ENCODE measurements at places on chromosomes 2 and 18.

DNA sequence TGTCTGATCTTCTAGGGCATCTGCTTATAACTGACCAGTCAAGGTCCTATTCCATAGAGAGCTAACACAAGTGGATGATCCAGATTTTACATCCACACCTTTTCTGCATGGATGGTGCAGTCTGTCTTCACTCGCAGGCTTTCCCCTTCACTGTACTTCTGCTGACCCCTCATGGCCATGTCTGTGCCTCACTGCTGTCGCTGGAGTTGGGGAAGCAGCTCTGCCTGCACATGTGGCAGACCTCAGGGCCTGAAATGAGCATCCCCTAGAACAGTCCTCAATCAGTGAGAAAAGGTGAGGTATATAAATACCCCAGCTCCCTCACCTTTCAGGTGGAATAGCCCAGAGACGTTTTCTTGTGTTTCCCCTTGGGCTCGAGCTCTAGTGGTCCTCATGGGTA lies 233.8 kb downstream of the ANKRD36B start:
- no peak for DNase-seq

GRCh38 chr2:9653485-9654271 lies 22.9 kb upstream of the YWHAQ start:
- DNase-seq, result no peak

- no peak for DNase-seq
These were observed 78.4 kb downstream of the SETBP1 start for GRCh38 chr18:44758861-44759631.

DNA sequence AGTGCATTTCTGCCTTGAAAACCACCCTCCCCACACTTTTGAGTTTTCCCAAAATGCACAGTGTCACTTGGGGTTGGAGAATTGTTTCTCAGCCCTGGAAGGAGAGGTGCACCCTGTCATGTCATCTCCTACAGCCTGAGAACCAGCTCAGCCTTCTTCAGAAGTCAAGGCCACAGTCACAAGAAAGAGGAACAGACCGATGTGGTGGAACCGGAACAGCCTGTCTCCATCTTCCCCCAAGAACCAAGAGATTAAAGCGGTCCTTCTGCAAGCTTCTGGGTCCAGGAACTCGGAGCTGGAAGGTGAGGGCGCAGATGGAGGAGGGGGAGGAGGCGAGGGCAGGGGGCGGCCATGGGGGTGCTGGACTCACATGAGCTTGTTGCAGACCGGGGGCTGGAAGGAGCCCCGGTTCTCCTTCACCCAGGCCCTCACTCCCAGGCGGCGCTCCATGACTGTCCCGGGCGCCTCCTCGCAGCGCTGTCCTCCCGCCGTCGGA lies 248 bp downstream of the HAAO start:
- DNase-seq, result peak; percentile 36

- no peak for DNase-seq
These were observed 676.0 kb downstream of the NRXN1 start for GRCh38 chr2:50355891-50356290.

DNA sequence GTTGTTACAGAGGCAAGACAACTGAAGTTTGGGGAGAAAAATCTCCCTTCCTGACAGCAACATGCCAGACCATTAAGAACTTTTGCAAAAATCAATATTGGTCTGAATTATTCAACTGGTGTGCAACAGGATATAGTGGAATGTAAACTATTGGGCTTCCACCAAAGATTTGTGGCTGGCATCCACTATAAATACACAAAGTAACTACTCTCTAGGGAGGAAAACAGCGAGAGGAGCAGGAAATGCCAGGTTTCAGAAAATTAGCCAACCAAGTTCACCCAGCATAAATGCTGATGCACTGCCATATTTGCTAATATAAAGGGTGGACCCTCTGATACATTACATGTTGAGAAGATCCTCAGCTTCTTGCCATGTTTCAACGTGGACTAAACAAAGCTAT lies 267.6 kb upstream of the LYPD1 start:
- no peak for DNase-seq

DNA sequence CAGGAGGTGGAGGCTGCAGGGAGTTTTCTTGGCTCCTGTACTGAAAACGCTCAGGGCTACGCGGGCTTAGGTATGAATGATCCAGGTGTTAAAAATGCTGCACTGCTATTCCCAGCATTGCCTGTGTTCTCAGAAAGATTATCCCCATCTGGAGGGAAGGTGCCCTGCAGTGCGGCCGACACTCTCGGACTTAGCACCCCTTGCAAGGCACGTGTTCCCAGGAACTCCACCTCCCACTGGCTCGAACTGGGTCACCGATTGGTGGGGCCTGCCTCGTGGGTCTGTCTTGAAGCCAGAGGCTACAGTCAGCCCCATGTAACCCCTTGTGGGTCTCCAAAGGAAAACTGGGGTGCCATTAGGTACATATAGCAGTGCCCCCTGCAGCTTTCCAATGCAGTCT lies 25.7 kb downstream of the ANO7 start:
- DNase-seq, result no peak

DNA sequence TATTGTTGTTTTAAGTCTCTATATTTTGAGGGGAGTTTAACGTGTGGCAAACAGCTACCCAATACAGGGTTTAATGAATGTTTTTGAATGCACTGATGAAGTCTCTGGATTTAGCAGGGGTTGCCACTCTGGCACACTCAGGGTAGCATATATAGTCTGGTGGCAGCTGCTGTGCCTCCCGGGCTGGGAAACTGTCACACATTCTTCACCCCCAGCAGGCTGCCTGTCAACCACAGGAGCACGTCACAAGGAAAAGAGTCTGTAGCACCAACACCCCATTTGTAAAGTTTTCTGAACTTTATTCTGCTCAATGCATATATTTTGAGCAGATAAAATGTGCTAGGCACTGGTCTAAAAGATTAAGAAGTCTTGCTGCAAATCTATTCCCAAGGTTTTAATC lies 39.3 kb downstream of the NGEF start:
- no peak for DNase-seq

- DNase-seq, result peak; percentile 28
These were observed 137.0 kb downstream of the BCL11A start for GRCh38 chr2:60416221-60417008.

GRCh38 chr2:161422816-161423403 lies 6.8 kb downstream of the TBR1 start:
- DNase-seq, result no peak

GRCh38 chr18:36376361-36376760 lies 78.8 kb downstream of the FHOD3 start:
- no peak for DNase-seq

DNA sequence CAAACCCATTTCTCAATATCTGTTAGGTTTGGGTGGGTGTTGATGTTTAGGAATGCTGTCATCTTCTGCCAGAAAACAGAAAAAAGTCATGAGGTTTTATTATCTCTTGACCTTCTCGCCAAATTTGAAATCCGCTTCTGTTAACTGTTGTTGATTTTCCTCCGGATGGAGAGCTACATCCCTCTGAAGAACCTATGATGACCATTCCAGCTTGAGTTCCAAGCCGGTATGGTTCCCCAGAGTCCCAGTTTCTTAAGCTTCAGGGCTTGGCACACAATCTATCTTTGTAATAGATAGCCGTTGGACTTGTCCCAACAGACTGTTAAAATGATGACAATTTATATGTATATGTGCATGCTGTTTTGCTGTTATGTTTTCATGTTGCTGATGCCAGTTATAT lies 1201.0 kb downstream of the LRP1B start:
- no peak for DNase-seq

DNA sequence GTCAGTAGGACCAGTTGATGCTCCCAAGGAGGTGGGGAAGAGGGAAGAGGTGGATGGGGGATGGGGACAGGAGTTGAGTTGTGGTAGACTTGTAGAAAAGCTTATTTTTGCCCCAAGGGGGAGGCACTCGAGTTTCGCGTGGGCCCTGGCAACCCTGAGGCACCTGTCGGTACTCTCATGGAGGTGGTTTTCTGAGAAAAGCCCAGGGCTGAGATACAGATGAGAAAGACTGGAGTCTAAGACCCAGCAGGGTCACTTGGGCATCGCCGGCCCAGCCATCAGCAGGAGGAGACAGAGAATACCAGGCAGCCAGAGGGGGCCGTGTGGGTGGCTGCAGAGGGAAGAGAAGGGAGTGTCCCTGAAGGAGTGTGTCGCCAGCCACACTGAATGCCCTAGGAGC lies 57.7 kb upstream of the HPCAL1 start:
- DNase-seq, result no peak
